ENCODE measurements at places on chromosomes 1 and 21. TPM values are rescaled to one million over a fixed set of nuclear protein-coding genes. Genes with fewer than 3 reads are reported as not detected.

LCE1E gene
- not detected for total RNA-seq

CRNN gene
- total RNA-seq = not detected

DIPK1A gene
- 11.7 TPM for total RNA-seq

KANK4 gene
- total RNA-seq = 0.59 TPM

DNA sequence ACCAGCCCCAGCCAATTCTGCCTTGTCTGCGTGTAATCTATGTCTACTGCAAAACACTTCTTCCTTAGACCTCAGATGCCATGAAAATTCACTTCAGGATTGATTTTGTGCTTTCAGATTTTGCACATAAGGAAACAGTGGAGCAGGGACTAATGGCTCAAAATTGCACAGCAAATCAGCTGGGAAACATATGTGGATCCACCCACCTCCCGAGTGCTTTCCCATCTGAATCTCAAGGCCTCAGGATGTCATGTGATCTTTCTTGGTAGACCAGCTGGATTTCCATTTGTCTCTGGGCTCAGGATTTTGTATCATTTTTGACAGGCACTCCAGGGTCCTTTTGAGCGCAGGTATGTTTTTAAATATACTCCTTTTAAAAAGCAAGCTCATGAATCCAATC lies 158.6 kb downstream of the MIS18A start:
- DNase-seq = no peak

DNA sequence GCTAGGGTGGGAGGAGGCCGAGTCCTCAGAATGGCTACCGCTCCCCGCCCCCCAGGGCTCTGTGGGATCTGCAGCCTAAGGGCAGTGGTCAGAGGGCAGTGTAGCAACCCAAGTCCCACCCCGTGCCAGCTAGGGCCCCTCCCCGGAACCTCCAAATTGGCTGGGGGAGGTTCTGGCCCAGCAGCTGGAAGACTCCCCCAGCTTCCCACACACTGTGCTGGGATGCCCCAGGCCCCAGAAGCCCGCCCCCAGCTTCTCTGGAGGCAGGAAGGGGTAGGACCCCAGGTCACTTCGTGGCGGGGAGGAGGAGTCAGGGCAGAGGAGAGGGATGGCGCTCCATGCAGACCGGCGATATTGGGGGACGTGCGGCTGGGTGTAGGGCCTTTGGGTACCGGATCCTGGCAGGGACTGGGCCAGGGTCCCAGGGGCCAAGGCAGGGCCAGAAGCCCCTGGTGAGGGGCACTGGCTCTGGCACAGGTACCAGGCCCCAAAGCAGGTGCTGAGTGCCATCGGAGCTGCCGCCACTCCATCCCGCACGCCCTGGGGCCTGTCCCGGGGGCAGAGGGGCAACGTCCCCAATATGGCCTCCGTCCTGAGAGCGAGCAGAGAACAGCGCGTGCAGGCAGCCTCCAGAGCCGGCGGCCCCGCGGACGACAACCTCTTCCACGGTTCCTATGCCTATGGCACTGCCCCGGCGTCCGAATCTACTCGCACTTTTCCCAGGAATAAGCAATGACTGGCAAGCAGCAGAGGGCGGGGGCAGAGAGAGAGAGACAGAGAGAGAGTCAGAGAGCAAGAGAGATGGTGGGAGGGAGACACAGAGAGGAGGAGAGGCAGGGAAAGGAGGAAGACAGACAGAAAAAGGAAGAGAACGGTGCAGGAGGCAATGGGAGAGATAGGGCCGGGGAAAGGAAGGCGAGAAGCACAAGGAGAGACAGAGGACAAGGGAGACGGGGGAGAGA lies 65.7 kb downstream of the RAP1GAP start:
- DNase-seq = no peak

GRCh38 chr21:41861987-41862386 lies 17.2 kb downstream of the PRDM15 start:
- no peak for DNase-seq

DNA sequence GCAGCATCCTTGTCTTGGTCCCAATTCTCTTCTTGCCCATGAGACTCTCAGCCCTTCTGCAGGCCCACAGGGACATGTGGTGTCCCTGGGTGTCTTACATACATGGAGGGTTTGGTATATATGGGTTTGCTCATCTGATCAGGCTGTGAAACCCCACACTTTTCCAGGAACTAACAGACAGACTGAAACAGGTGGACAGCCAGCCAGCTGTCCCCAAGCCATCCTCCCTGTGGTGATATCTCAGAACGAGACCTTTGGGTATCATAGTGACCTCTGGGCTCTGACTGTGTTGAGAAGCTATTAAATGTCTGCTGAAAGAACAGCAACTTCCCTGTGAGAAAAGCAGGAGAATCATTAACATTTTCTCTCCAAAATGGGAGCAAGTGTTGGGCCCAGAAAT lies 115.5 kb upstream of the PAXBP1 start:
- no peak for DNase-seq

DNA sequence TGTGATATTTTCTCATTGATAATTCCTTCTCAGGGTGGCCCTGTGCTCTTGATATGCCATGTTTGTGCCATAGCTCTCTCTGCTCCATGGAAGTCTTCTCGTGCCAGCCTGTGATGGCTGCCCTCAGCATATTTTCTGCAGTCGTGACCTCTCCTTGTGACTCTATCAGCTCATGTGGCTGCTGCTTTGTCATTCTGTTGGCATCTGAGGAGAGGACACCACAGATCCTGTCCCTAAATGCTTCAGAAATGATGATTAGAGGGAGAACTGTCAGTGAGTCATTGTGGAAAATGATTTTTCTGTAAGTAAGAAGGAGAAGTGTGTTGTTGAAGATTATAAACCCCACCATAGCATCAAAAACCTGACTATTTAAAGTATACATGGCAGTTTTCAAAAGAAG lies 286.0 kb downstream of the ADGRL2 start:
- no peak for DNase-seq

DNA sequence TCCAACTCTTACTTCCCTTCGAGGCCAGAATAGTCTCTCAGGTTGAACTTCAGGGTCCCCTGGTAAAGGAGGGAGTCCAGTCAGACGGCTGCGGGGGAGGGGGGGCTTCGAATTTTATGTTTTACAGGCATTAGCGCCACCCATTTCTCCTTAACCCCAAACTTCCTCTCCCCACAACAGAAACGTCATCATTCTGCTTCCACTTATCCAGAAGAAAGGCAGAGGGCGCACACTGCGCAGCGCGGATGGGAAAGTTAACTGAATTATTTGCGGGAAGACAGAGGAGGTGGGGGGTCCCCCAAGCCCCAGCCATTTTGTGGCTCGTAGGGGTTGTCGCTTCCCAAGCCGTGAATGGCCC lies 529 bp upstream of the PRMT2 start:
- no peak for DNase-seq

DNA sequence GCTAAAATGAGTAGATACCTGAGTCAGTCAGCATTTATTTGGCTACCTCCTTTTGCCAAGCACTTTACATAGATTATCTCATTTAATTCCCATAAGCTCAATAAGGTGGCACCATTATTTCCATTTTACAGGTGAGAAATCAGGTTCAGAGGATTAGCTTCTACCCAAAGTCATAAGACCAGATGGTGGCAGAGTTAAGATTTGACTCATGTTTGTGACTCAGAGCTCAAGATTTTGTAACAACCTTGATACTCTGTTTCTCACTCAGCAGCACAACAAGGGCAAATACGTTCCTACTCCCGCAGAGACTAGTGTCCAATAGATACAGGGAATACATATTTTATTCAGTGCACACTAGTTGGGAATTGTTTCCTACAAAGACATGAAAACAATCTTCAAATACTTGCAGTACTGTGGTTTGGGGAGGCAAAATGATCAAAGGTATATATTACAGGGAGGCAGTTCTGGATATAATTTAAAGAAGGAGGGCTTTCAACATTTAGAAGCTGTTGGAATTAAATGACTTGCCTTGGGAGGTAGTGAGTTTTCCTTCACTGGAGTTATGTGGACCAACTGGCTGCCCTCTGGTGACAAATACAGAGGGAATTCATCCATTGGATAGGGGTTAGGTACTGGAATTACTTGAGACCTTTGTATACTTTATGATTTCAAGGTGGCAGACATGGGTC lies 3.6 kb downstream of the LEPR start:
- no peak for DNase-seq

- no peak for DNase-seq
Measured at GRCh38 chr1:61450872-61451571, 273.9 kb downstream of the TM2D1 start.

- no peak for DNase-seq
Measured at GRCh38 chr1:172724232-172724631, 65.3 kb downstream of the FASLG start.

GRCh38 chr21:18178509-18178908 lies 66.1 kb upstream of the CHODL start:
- DNase-seq = no peak

GRCh38 chr1:117565076-117565556 lies 40.7 kb upstream of the TENT5C start:
- no peak for DNase-seq

- peak; percentile 41 for DNase-seq
Measured at GRCh38 chr1:111989531-111990025, at the start of gene KCND3. Gene KCND3, minus strand, starts transcription at chr1:111989668.

- DNase-seq = no peak
Measured at GRCh38 chr1:204841316-204841715, 29.3 kb upstream of the NFASC start.

- DNase-seq = peak; percentile 58
Measured at GRCh38 chr1:178725466-178726086, 532 bp downstream of the RALGPS2 start.

- DNase-seq = no peak
Measured at GRCh38 chr1:207128336-207128921, 24.4 kb downstream of the C4BPA start.

DNA sequence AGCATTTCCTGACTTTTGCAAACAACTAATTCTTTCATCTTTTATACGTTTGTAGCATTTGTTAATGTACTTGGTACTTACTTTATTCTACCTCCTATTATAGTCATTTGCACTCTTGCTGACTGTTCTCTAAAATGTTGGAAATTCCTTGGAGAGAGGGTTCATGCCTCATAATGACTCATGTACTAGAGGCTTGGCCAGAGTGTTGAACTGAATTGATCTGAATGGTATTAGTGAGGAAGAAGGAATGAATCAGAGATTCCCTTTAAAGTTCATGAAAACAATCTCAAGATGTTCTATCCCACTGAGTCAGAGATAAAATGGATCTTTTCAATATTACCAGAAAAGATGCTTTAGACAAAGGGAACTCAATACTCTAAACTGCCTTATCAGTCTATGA lies 383.4 kb downstream of the SEC16B start:
- no peak for DNase-seq

- DNase-seq = no peak
Measured at GRCh38 chr1:10319750-10320149, 79.1 kb upstream of the PGD start.

DNA sequence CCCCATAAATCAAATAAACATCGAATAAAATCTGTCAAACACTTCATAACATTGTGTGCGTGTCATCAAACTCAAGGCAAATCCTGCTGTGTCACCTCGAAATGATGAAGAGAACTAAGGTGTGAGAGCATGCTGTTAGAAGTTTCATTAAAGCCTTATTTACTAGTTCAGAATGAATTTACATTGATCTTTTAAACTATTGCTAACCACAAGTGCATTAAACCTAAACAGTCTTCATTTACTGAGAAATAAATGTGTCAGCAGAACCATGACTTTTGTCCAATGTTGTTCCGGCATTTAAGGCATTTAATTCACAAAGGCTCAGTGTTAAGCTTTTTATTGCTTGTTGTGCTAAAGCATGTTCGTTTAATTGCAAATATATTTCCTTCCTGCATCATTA lies 474.4 kb downstream of the SETD4 start:
- DNase-seq = no peak

- no peak for DNase-seq
Measured at GRCh38 chr1:157932069-157932468, 61.4 kb upstream of the KIRREL1 start.

DNA sequence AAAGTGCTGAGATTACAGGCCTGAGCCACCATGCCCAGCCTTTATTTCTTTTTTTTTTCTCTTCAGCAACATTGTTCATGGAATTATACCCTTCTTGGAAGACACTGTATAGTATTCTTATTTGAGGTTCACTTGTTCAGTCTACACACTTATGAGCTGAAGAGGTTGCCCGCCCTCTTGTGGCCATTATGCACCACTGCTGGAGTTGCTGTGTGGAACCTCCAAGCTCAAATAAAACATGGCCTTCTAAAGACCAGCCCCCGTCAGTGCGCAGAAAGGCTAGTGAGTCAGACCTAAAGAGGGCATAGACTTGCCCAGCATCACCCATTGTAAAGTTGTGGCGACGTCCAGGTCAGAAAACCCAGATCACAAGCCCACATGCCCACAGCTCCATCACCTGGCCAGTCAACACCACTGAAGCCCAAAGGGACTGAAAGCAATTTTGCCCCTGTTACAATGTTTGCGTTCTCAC lies 20.4 kb downstream of the LURAP1 start:
- DNase-seq = peak; percentile 80

DNA sequence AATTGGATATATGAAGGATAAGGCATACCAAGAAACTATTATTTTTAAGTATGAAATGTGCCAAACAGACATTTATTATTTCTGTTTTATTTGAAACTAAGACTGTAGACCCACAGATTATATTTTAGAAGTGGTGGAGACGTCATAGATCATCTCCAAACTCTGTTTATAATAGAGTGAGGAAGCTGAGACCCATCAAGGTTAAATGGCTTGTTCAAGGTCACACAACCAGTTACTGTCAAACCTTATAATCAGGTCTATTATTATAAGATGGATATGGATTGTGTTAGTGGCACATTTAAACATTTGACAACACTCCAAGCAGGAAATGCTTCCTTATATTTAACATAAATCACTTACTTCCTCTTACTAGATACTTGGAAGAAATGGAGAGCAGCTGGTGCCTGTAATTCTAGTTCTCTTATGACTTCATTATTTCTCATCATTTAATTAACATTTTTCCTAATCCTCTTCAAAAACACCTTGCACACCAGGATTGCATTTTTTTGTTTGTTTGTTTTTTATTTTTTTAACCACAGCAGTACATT lies 117.0 kb downstream of the NEK7 start:
- DNase-seq = no peak

GRCh38 chr1:83500987-83501591 lies 497.8 kb downstream of the TTLL7 start:
- DNase-seq = no peak

GRCh38 chr21:26282058-26282457 lies 111.5 kb upstream of the APP start:
- DNase-seq = no peak

DNA sequence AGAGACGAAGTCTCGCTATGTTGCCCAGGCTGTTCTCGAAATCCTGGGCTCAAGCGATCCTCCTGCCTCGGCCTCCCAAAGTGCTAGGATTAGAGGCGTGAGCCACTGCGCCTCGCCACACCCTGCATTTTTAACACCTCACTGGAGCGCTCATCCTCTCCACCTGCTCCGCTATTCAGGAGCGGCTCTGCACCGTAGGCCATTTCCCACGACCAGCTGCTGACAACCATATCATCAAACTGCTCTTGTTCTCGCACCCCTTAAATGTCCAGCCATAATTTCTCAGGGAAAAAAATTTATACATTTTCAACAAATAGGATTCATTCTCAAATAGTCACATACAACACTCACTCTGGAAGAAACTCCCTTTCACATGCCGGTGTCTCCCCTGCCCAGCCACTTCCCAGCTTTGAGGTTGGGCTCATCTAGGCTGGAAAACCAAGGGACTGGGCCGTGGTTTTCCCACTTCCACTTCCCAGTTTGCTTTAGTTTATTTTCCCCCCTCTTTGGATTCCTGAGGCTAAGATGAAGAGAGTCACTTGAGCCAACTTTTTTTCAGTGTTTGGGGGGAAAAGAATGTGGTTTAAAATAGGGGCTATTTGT lies 639 bp upstream of the IPO9 start:
- no peak for DNase-seq

GRCh38 chr1:168291222-168291837 lies 10.7 kb downstream of the TBX19 start:
- DNase-seq = no peak

Data from thyroid gland (tissue), 4 donors.